CD4-positive, alpha-beta T cell treated with Interleukin-17A for 1 hour (primary cell): ENCODE measurements at places on chromosomes 3 and 15.

GRCh38 chr3:14450922-14451606 is 48.7 kb downstream of the SLC6A6 start:
- no peak for DNase-seq

- DNase-seq: no peak
Measured at GRCh38 chr3:135788146-135788545, 177.4 kb upstream of the PPP2R3A start.

GRCh38 chr3:100748220-100748619 is 38.9 kb downstream of the TFG start:
- no peak for DNase-seq

GRCh38 chr15:79601405-79602086 is 169.4 kb downstream of the MINAR1 start:
- DNase-seq: no peak

- DNase-seq: no peak
Measured at GRCh38 chr3:156108616-156109015, 11.8 kb upstream of the KCNAB1 start.

- DNase-seq: no peak
Measured at GRCh38 chr15:33096134-33096533, 98.4 kb downstream of the FMN1 start.

- no peak for DNase-seq
Measured at GRCh38 chr15:56794165-56794552, 60.9 kb upstream of the ZNF280D start.

DNA sequence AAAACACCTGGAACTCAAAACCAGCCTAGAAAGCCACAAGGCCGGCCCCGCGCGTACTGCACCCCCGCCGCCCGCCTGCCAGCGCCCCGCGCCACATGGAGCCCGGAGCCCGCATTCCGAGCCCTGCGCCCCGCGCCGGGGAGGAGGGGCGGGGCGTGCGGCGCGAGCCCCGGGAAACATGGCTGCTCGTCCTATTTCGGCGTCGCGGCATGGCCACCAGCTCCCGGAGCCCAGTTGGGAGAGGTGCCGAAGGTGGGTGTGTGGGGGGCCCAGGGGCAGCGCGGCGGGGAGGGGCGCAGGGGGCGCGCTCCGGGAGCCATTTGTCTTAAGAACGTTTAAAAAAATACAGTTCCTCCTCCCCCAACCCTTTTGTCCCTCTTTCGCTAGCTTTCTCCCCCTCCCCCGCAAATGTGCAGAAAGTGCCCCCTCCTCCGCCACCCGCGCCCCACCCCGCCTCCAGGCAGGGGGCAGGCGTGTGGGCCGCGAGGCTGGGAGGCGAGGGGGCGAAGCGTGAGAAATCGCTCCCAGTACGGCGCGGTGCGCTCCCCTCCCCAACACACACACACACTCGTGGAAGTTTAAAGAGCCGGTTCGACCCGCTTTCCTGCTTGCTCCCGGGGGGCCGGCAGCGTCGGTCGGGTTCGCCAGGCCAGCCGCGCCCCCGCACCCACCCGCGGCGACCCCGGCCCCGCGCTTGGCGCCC is 2.5 kb downstream of the ANP32A start:
- DNase-seq: peak; percentile 69

GRCh38 chr3:64552160-64552559 is 135.6 kb downstream of the ADAMTS9 start:
- DNase-seq: no peak

GRCh38 chr15:58704155-58704865 is 45.2 kb downstream of the ADAM10 start:
- no peak for DNase-seq
